ENCODE measurements at places on chromosomes 12 and 14. TPM values are rescaled to one million over a fixed set of nuclear protein-coding genes. Genes with fewer than 3 reads are reported as not detected.

GRCh38 chr12:69168363-69168762 is 71.0 kb upstream of the CPSF6 start:
- DNase-seq, result no peak
- H3K27ac ChIP-seq, result no peak overlapping the region
- no peaks in the 10 kb centered on the region for H3K36me3 ChIP-seq

GRCh38 chr14:49553106-49553505 is 33.1 kb downstream of the RPS29 start:
- no peak for DNase-seq
- no peak overlapping the region for H3K4me3 ChIP-seq
- no peaks in the 10 kb centered on the region for H3K36me3 ChIP-seq
- H3K27me3 ChIP-seq, result no peaks in the 10 kb centered on the region
- H3K4me1 ChIP-seq, result no peaks in the 10 kb centered on the region

GRCh38 chr12:58703866-58704265 is 216.4 kb downstream of the LRIG3 start:
- no peak overlapping the region for H3K4me3 ChIP-seq
- H3K4me1 ChIP-seq, result no peaks in the 10 kb centered on the region
- H3K27ac ChIP-seq, result no peak overlapping the region

- H3K4me3 ChIP-seq, result no peak overlapping the region
- no peaks in the 10 kb centered on the region for H3K36me3 ChIP-seq
- no peak for DNase-seq
- no peak overlapping the region for H3K27ac ChIP-seq
- H3K27me3 ChIP-seq, result peaks cover 5% of the 10 kb centered on the region
Observed at GRCh38 chr14:104819361-104819781, 18.5 kb downstream of the ZBTB42 start.

DNA sequence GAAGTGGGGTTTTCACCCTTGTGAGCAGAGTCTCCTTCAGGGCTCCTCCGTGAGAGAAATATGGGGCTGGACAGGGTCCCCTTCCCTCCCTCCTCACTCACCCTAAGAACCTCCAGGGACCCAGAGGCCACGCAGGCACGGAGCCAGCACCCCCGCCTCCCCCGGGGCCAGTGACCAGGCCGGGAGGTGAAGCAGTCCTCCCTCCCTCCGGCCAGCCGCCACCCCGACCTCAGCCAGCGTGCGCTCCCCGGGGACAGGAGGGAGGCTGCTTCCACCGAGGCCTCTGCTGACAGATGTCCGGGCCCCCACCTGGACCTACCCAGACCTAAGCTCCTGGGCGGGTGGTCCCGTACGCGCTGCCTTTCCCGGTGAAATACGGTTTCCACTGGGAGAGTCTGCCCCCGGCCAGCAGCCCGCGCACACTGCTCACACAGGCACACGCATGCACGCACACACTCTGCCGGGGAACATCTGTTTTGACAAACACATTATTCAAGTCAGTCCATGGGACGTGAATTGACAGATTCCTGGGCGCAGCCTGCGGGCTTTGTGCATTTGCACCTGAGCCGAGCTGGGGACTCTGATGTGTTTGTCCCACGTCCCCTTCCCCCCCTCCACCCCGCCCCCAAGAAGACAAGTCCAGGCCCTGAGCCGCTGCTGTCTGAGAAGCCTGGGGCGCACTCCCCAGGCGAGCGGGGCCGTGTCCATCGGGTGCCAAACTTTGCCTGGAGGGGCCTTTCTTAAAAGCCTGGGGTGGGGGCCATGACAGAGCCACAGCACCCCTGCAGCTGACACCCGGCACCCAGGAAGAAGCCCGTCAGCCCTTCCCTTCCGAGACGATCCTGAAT is 725 bp downstream of the RIMBP2 start:
- H3K4me1 ChIP-seq, result no peaks in the 10 kb centered on the region
- H3K36me3 ChIP-seq, result peaks cover 1% of the 10 kb centered on the region
- no peak overlapping the region for H3K4me3 ChIP-seq
- H3K27ac ChIP-seq, result no peak overlapping the region
- peaks cover 47% of the 10 kb centered on the region for H3K27me3 ChIP-seq

- H3K4me1 ChIP-seq, result peaks cover 37% of the 10 kb centered on the region
- peak overlapping the region; percentile 96 for H3K4me3 ChIP-seq
- H3K27ac ChIP-seq, result peak overlapping the region; percentile 86
- DNase-seq, result no peak
Observed at GRCh38 chr12:123363390-123363739, 1.3 kb downstream of the SBNO1 start.

GRCh38 chr12:121423253-121423652 is 23.3 kb downstream of the RNF34 start:
- DNase-seq, result no peak
- H3K27me3 ChIP-seq, result no peaks in the 10 kb centered on the region
- H3K4me1 ChIP-seq, result peaks cover 6% of the 10 kb centered on the region
- H3K36me3 ChIP-seq, result peaks cover 21% of the 10 kb centered on the region
- no peak overlapping the region for H3K4me3 ChIP-seq
- no peak overlapping the region for H3K27ac ChIP-seq

DNA sequence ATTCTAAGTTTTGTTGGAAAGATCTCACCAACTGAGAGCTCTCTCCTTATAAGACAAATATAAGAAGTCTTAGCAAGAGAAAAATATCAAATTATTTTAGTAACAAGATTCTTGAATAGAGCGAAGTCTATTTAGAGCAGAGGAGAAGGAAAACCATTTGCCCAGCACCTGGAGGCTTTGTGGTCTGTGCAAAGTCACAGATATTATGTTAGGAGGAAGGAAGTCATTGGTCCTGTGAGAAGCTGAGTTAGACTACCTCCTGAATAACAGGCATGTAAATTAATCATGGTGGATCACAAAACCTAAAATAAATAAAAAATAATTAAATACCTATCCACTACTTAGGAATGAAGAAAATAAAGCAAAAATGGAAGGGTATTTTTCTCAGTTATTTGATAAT is 38.4 kb upstream of the ATXN7L3B start:
- peaks cover 2% of the 10 kb centered on the region for H3K36me3 ChIP-seq
- no peak for DNase-seq
- no peak overlapping the region for H3K4me3 ChIP-seq
- H3K27me3 ChIP-seq, result no peaks in the 10 kb centered on the region

DNA sequence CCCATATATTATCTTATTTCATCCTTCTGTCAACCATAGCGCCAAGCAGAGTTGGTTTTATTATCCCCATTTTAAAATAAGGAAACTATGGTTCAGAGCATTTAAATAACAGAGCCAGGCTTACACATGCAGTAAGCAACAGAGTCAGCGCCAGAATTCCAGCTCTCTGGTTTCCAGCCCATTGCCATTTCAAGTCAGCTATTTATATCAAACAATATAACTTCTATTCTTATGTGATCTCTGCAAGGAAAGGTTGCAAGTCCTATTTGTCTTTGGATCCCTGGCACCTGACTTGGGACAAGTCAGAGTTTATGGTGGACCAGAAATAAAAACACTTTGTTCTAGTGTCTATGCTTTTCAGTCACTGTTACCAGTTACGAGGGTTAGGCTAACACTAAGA is 174.1 kb upstream of the EEA1 start:
- no peak overlapping the region for H3K4me3 ChIP-seq
- DNase-seq, result no peak
- no peaks in the 10 kb centered on the region for H3K36me3 ChIP-seq
- no peaks in the 10 kb centered on the region for H3K27me3 ChIP-seq
- peaks cover 28% of the 10 kb centered on the region for H3K4me1 ChIP-seq

DNA sequence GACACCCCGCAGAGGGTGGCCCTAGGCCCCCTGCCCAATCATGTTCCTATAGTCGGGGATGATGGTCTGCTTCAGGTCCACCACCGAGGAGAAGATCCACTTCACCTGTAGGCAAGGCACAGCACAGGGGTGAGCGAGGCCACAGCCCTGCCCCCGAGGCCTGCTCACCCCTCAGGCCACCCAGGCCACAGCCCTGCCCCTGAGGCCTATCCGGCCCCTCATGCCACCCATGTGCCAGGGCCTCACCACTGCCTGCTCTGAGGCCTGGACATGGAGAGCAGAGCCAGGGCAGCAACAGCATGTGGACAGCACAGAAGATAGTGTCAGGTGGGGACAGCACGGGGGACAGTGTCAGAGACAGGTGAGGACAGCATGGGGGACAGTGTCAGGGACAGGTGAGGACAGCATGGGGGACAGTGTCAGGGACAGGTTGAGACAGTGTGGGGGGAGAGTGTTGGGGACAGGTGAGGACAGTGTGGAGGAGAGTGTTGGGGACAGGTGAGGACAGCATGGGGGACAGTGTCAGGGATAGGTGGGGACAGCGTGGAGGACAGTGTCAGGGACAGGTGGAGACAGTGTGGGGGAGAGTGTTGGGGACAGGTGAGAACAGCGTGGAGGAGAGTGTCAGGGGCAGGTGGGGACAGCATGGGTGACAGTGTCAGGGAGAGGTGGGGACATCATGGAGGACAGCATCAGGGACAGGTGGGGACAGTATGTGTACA is 239.7 kb downstream of the TMEM121 start:
- H3K36me3 ChIP-seq, result no peaks in the 10 kb centered on the region
- H3K4me1 ChIP-seq, result peaks cover 4% of the 10 kb centered on the region
- no peak for DNase-seq
- no peak overlapping the region for H3K4me3 ChIP-seq
- no peaks in the 10 kb centered on the region for H3K27me3 ChIP-seq
- H3K27ac ChIP-seq, result no peak overlapping the region

DNA sequence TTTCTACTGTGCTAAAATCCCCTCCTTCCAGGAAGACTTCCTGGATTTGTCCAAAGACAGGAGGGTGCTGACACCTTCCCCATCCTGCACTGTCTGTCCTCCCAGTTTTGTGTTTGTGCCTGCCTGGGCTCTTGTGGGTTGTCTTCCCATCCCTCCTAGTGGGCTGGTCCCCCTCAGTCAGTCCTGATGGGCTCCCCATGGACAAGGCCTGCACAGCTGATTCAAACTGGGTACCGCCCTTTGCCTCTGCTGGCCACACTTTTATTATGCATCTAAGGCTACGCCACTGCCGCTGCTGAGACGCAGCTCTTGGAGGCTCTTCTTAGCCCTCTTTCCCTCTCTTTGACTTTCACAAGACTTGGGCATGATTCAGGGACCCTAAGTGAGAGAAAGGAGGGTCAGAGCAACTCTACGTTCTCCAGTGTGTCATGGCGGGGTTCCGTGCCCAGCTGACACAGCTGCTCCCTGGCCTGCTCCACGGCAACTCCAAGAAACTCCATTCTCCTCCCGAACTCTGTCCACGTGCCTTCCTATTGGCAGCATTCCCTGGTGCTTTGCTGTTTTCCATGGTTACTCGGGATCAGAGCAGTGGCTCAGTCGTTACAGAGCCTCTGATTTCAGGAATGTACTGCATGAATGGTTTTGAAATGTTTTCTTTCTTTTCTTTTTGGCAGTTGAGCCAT is 3.8 kb upstream of the KRT85 start:
- H3K27ac ChIP-seq, result no peak overlapping the region
- peaks cover 17% of the 10 kb centered on the region for H3K27me3 ChIP-seq
- no peak overlapping the region for H3K4me3 ChIP-seq
- H3K36me3 ChIP-seq, result no peaks in the 10 kb centered on the region

DNA sequence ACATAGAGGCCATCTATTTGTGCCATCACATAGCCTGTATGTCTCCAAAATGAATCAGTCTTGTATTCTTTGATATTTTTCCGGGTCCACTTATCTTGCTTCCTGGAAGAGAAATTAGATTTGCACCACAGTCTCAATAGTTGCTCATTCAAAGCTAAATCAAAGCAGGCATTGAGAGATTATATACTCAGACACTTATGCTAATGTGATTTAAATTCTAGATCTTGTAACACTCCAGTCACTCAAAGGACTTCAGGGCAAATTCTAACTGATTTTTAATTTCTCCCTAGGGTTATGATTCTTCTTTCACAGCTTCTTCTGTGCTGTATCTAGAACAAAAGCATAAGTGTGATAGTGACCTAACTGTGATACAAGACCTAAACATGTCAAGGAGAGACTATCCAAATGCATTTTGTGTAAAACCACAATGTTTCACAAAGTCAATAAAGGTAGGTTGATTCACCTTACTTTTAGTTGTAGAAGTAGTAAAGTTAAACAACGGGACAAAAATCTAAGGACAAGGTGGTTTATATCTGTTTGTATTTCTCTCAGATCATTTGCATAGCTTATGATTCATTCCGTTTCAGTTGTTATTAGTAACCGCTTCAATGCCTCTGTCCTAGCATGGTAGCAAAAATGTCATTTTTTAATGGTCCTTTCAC is 26.8 kb downstream of the PLBD1 start:
- peaks cover 5% of the 10 kb centered on the region for H3K4me1 ChIP-seq
- H3K36me3 ChIP-seq, result no peaks in the 10 kb centered on the region
- DNase-seq, result no peak
- no peak overlapping the region for H3K27ac ChIP-seq
- no peak overlapping the region for H3K4me3 ChIP-seq
- no peaks in the 10 kb centered on the region for H3K27me3 ChIP-seq

GRCh38 chr12:109605016-109605415 is 31.4 kb downstream of the MVK start:
- no peak overlapping the region for H3K4me3 ChIP-seq
- no peaks in the 10 kb centered on the region for H3K36me3 ChIP-seq
- H3K4me1 ChIP-seq, result no peaks in the 10 kb centered on the region

- DNase-seq, result no peak
- no peaks in the 10 kb centered on the region for H3K36me3 ChIP-seq
- no peak overlapping the region for H3K27ac ChIP-seq
- H3K4me1 ChIP-seq, result peaks cover 10% of the 10 kb centered on the region
- H3K27me3 ChIP-seq, result peaks cover 7% of the 10 kb centered on the region
Observed at GRCh38 chr12:10048526-10048925, 18.0 kb downstream of the CLEC9A start.

Gene SLC2A3
- 509 TPM for total RNA-seq

Gene ITPK1
- 53.4 TPM for total RNA-seq

Gene OAS1
- total RNA-seq, result 41.9 TPM

Gene KRAS
- total RNA-seq, result 34.4 TPM

Gene HOXC6
- total RNA-seq, result not detected

Gene DIO2
- total RNA-seq, result not detected

Gene GOLGA5
- total RNA-seq, result 24.2 TPM

Gene A2M
- 0.60 TPM for total RNA-seq

Gene TGM1
- 9.3 TPM for total RNA-seq

Gene ABCD2
- total RNA-seq, result 11.2 TPM

Gene ARHGDIB
- 450 TPM for total RNA-seq

Gene PLA2G1B
- not detected for total RNA-seq

Gene RNASE7
- total RNA-seq, result not detected

Gene IL22
- 5.4 TPM for total RNA-seq

Gene FGF23
- total RNA-seq, result not detected
